CD4-positive, alpha-beta T cell treated with Interleukin-17A for 1 hour (primary cell): ENCODE measurements at places on chromosomes 1 and 21.
A peak's percentile ranks its signal among the peaks of the same experiment; 100 is the strongest.

GRCh38 chr1:12344596-12345349, 114.9 kb downstream of the VPS13D start:
- DNase-seq, result peak; percentile 6

- DNase-seq, result no peak
Observed at GRCh38 chr1:231522931-231523642, 5.4 kb upstream of the TSNAX start.

DNA sequence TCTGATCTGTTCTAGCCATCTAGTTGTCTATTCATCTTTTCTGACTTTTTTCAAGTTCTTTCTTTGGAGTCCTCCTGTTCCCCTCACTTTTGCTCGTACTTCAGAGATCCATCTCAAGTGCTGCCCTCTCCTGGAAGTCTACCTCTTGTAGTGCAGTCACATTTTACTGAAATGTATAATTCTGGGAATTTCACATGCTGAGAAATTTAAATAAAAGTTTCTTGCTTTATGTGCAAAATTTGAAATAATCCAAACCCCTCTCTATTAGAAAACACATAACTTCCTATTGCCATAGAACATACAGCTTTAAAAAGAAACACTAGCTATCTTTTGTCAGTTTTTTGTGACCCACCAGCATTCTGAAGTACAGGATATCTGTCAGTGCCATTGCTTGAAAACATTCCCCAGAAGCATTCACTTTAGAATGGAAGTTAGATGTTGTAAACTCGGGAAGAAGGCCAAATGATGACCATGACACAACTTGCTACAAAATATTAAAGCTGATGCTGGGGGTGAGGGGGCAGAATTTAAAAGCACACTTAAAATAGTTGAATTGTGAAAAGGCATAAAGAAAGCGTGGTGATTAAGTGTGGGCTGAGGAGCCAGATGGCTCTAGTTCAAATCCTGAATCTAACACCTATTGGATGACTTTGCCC, 22.0 kb downstream of the RLF start:
- peak; percentile 28 for DNase-seq

DNA sequence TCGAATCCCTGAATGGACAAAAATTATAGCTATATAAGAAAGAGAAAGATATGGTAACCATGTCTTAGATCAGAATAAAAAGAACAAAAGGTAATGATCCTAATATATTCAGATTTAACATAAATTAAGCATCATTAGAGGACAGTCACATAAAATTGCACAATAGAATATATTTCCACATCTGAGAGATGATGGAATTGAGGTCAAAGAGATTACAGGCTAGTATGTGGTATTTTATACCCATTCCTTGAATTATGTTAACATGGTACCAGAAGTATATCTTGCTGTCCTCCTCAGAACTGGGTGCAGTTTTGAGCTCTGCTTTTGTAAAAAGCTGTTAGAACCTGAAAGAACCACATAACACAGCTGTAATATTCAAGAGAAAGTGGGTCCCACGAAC, 245.6 kb upstream of the HOOK1 start:
- DNase-seq, result no peak

DNA sequence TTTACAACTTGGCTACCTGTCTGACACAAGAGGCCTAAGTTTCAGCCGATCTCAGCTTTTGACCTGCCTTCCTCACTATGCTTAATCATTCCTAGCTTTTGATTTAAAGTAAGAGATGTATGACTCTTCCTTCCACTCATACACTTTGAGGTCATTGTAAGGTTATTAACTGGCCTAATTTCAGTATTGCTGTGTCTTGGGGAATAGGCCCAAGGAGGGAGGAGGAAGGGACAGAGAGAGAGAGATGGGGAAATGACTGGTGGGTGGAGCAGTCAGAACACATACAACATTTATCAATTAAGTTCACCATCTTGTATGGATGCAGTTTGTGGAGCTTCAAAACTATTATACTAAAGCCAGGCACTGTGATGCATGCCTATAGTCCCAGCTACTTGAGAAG, 28.3 kb upstream of the FAM20B start:
- DNase-seq, result no peak

DNA sequence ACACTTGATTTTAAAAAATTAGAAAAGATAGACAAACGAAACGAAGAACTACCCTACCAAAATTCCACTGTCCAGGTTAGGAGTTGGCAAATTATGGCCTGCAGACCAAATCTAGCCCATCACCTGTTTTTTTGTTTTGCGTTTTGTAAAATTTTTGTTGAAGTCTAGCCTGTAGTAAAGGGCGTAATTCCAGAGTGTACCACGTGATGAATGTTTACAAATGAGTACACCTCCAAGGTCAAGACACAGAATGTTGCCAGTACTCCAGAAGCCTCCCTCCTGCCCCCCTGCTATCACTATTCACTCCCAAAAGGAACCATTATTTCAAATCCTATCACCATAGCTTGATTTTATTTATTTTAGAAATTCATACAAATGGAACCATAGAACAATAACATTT, 17.1 kb upstream of the PODN start:
- DNase-seq, result no peak

- DNase-seq, result no peak
Observed at GRCh38 chr1:114219172-114219868, 65.7 kb upstream of the SYT6 start.

DNA sequence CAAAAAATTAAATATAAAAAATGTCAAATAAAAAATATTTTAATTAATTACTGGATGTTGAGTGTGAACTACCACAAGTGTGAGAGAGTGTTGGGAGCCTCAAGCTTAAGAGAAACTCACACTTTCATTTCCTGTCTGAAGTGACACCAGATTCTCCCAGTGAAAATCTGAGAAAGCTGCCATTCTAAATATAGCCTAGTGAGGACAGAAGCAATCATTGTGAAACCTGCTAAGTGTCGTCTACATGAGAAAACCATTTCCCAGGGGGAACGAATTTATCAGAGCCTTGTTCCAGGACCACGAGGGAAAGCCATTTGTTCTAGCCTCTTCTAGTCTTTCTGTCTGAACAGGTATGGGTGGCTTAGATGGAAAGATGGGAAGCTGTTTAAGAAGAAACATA, 329.3 kb upstream of the PRMT6 start:
- no peak for DNase-seq

DNA sequence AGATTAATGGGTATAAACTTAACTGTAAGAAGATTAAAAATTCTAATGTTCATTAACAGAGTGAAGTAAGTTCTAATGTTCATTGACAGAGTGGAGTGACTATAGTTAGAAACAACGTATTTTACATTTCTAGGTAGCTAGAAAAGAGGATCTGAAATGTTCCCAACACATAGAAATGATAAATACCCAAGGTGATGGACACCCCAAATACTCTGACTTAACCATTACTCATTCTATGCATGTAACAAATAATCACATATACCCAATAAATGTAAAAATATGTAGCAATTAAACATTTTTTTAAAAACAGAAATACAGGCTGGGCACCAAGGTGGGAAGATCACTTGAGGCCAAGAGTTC, 62.1 kb downstream of the ABL2 start:
- no peak for DNase-seq

DNA sequence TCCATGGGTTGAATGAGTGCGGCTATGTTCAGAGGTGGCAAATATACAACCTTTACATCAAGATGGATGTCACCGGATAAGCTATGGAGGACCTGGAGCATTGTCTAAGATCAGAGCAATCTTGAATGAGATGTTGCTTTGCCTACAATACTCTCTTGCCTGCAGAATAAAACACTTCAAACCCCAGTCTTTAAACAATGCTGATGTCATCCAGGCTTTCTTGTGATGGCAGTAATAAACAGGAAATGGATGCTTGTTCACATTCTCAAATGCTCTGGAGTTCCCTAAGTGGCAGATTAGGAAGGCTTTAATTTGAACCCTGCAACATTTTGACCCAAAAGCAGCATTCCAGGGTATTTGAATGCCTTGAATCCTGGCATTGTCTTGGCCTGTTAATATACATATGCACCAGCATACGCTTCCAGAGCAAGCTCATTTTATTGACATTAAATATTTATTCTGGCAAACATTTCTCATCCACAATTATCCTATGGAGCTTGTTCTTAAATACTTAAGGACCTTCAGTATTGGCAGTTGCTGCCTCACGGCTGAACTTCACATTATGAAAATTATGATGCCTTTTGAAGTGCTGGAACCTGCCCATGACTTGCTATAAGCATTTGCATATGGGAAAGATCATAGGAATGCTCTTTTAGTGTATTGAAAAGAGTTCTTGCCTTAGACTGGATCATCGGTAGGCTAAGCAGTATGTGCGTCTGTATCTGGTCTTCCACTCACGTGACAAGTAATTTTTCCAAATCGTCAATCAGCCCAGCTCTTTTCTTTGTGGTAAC, 422.7 kb downstream of the SIPA1L2 start:
- DNase-seq, result no peak

- peak; percentile 57 for DNase-seq
Observed at GRCh38 chr1:6490181-6491080, 1.0 kb downstream of the PLEKHG5 start.

DNA sequence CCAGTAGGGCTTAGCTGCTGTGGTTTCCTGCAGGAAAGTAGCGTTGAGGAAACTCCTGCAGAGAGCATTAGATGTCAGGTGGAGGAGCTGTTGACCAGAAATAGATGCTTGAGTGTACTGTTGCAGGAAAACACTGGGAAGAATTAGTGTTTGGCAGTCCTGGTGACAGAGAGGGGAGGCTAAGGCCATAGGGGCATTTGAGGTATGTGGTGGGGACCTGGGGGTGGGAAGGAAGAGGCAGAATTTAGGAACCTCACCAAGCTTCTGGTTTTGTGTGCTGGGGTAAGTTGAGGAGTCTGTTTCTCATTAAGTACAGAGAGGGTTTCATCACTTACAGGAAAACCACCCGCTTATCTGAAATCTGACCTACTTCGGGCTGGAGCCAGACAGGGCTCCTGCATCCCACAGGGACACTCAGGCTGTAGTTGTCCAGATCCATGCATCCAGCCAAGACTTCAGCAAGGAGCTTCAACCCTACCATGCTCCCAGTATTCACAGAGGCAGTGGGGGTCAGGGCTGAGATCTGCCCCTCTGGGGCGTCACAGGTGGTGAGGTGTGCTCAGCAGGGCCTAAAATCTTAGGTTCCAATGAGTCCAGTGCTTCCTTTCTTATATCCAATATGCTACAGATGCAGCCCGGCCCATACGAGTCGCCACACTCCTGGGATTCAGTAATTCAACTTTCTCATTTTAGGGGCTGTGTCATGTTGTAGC, 15.1 kb downstream of the SH2D2A start:
- no peak for DNase-seq
